ENCODE measurements at places on chromosomes 11 and 22.

DNA sequence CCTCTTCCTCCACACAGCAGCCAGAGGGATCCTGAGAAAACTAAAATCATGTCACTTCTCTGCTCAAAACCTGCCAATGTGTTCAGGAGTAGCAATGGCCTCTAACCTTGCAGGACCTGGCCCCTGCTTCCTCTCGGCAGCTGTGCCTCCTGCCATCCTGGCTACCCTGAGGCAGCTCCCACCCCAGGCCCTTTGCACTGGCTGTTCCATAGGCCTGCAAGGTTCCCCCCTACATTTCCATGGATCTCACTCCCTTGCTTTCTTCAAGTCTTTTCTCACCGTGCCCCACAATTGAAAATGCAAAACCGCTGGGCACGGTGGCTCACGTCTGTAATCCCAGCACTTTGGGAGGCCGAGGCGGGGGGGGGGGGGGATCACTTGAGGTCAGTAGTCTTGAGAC lies 2.1 kb upstream of the STIP1 start:
- no peaks in the 10 kb centered on the region for H3K27me3 ChIP-seq
- peaks cover 47% of the 10 kb centered on the region for H3K4me1 ChIP-seq
- H3K36me3 ChIP-seq, result no peaks in the 10 kb centered on the region
- peak overlapping the region; percentile 96 for H3K27ac ChIP-seq
- H3K4me3 ChIP-seq, result no peak overlapping the region
- DNase-seq, result no peak

DNA sequence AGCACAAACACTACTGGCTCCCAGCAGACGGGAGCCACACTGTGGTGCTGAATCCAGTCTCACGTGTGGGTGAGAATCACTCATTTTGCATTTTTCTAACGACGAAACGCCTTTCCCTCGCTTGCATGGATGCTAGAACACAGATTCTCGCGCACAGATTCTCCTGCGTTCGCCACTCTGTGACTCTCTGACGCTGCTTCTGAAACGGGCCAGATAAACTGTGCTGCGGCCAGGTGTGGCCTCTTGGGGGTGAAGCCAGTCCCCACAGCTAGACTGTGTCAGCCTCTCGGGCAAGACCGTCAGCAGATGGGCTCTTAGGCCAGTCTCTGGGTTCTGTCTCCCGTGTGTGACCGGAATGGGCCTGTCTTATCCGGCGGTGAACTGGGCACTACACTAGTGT lies 44.6 kb downstream of the TRMU start:
- no peak overlapping the region for H3K4me3 ChIP-seq
- peaks cover 2% of the 10 kb centered on the region for H3K27me3 ChIP-seq
- peaks cover 3% of the 10 kb centered on the region for H3K4me1 ChIP-seq
- H3K27ac ChIP-seq, result no peak overlapping the region

- peaks cover 14% of the 10 kb centered on the region for H3K4me1 ChIP-seq
- H3K36me3 ChIP-seq, result no peaks in the 10 kb centered on the region
- H3K27ac ChIP-seq, result no peak overlapping the region
- DNase-seq, result no peak
Observed at GRCh38 chr11:128283451-128283850, 303.9 kb downstream of the ETS1 start.

GRCh38 chr11:59901306-59901705 lies 22.7 kb downstream of the OOSP3 start:
- DNase-seq, result no peak
- no peaks in the 10 kb centered on the region for H3K36me3 ChIP-seq
- no peaks in the 10 kb centered on the region for H3K4me1 ChIP-seq
- H3K4me3 ChIP-seq, result no peak overlapping the region
- H3K27ac ChIP-seq, result no peak overlapping the region

- no peaks in the 10 kb centered on the region for H3K36me3 ChIP-seq
- no peak overlapping the region for H3K4me3 ChIP-seq
- no peaks in the 10 kb centered on the region for H3K4me1 ChIP-seq
- no peak overlapping the region for H3K27ac ChIP-seq
Observed at GRCh38 chr11:86948733-86949132, 6.5 kb downstream of the FZD4 start.

- no peak overlapping the region for H3K27ac ChIP-seq
- no peaks in the 10 kb centered on the region for H3K4me1 ChIP-seq
- no peak for DNase-seq
- H3K4me3 ChIP-seq, result no peak overlapping the region
- no peaks in the 10 kb centered on the region for H3K36me3 ChIP-seq
Observed at GRCh38 chr11:122138744-122139594, 23.0 kb upstream of the BLID start.

GRCh38 chr22:39959640-39960447 lies at the start of gene TMA7B:
TSS of gene TMA7B (plus strand) at chr22:39960397. CDS start at chr22:39964375, 3,978 bp downstream.
- H3K27me3 ChIP-seq, result no peaks in the 10 kb centered on the region
- H3K4me3 ChIP-seq, result peak within 1 kb of the TSS; percentile 63
- peak; percentile 49 for DNase-seq
- peak within 1 kb of the TSS; percentile 95 for H3K27ac ChIP-seq
- peaks cover 56% of the 10 kb centered on the region for H3K36me3 ChIP-seq
- peaks cover 84% of the 10 kb centered on the region for H3K4me1 ChIP-seq

DNA sequence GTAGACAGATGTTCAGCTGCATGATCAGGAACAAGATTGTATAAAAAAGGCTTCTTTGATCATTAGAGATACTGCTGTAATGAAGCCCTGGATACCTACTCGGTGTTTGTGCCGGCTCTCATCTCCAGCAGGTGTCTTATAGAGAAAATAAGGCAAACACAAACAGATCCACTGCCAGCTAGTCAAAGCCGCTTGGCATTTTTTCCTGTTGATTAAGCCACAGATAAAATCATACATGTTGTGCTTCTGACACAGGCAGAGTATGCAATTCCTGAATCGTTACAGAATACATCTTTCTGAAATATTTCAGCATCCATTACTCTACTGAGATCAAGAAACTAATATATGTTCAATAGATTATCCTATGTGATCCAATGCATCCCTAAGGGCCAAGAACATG lies 206.9 kb downstream of the CADM1 start:
- no peak for DNase-seq
- H3K27ac ChIP-seq, result no peak overlapping the region
- H3K36me3 ChIP-seq, result no peaks in the 10 kb centered on the region
- H3K27me3 ChIP-seq, result peaks cover 5% of the 10 kb centered on the region
- no peak overlapping the region for H3K4me3 ChIP-seq

- H3K27me3 ChIP-seq, result no peaks in the 10 kb centered on the region
- DNase-seq, result no peak
- H3K27ac ChIP-seq, result no peak overlapping the region
- H3K36me3 ChIP-seq, result no peaks in the 10 kb centered on the region
Observed at GRCh38 chr11:2912498-2912897, 16.7 kb downstream of the PHLDA2 start.

Data from naive thymus-derived CD8-positive, alpha-beta T cell (primary cell).